ENCODE measurements at places on chromosomes 3 and 15.
A peak's percentile ranks its signal among the peaks of the same experiment; 100 is the strongest.

DNA sequence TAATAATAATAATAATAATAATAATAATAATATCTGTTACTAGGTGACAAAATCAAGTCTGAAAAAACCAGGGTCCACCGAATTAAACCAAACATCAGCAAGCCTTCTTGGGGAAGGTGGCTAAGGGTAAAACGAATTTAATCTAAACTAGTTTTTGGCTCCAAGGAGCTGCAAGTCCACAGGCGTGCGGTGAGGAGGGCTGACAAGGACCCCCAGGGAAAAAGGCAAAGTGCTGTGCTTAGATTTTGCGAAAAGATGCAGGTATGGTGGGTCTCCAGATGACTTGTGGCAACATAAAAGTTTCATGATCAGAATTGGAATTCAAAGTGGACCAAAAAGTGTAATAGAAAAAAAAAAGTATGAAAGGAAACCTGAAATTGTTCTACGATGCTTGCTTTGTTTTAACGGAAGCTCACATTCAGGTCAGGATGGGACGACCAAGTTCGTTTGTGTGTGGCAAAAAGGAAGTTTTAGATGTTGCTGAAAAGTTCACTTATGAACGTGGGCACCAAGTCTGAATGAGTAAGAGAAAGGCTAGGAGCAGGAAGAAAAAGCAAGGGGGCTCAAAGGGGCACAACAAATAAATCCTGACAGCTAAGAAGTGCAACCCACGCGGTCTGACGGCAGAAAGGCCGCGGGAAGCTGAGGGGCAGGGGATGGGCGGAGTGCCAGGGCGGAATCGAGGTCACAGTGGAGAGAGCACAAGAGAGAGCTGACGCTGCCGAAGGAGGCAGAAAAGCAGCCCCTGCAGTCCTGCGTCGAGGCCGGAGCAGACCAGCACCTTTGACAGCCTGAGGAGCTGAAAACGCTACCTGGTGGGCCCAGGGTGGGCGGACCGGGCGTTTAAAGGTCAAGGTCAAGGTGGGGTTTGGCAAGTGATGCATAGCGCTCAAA is 1.1 kb downstream of the WDR82 start:
- peak; percentile 86 for DNase-seq

DNA sequence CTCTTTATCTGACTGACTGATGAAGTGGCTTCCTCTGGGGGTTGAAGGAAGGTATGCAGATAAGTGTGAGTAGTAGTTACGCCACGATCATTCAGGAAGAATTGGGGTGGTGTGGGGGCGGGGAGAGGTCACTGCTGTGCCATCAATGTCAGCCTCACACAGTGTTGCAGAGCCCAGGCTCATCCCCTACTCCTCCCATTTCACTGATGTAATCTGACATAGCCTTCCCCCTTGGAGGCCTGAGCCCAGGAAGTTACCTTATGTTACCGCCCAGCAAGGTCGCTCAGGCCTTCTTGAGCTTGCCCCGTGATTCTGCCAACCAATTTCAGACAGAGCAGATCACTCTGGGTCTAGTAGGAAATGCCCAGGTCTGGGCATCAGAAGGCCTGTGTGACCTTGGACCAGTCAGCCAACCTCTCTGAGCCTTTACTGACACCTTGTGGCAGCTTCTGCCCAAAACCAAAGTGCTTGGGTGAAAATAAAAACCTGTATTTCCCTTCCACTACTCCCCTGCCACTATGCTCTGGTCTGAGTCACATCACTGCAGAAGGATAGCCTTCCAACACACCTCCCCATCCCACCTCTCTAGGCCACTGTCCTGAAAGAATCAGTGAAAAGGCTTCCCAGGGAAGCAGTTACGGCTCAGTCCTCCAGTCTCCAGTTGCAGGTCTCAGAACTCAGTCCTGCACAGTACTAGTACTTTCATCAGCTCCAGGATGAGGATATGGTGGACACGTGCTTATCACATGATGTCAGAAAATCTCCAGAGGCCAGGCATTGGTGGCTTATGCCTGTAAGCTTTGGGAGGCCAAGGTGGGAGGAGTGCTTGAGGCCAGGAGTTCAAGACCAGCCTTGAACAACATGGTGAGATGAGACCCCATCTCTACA is 28.1 kb upstream of the INSYN1 start:
- DNase-seq = no peak

GRCh38 chr3:177353140-177353539 is 155.9 kb upstream of the TBL1XR1 start:
- no peak for DNase-seq

DNA sequence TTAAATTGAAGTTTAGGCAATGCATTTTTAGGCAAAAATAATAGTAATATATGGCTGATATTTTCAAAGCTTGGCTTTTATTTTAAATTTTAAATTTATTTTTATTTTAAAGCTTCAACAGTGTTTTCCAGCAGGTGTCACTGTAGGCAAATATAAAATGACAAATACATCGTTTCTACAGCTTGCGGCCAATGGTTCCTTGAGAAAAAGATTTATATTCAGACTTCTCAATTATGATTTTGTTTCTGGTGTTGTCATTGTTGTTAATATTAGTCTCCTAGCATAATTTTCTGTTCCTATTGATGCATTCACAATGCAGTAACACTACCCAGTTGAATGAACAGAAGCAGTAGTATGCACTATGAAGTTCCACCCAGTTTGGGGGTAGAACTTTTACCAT is 220.7 kb upstream of the DNAJC19 start:
- no peak for DNase-seq

DNA sequence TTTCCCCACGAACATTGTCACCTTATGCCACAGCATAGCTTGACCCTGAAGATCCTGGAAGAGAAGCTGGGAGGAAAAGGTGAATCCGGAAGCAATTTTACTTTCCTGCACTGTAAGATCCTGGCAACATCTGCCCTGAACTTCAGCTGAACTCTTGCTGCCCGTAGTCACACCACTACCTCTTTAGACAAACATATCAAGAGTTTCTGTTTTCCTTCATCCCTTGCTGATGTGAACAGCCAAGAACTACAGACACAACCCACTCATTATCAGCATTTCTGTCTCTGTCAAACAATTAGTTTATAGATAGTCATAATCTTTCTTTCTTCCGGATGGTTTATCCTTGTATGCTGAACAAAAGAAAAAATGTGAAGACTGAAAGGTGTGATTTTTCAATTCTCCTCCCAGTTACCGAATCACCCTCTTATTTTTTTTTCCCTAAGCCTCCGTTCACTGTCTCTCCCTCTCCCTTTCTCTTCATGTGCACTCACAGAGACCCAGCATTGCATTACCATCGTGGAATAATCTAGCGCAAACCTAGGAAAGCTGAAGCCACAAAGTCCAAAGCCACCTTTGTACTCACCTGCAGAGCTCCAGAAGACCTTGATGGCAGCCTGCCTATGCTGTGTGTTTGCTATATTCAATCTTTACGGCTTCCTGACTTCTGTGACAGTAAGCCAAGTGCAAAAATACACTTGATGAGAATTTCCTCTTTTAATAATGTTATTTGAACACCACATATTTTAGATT is 229.2 kb downstream of the CDIN1 start:
- no peak for DNase-seq

DNA sequence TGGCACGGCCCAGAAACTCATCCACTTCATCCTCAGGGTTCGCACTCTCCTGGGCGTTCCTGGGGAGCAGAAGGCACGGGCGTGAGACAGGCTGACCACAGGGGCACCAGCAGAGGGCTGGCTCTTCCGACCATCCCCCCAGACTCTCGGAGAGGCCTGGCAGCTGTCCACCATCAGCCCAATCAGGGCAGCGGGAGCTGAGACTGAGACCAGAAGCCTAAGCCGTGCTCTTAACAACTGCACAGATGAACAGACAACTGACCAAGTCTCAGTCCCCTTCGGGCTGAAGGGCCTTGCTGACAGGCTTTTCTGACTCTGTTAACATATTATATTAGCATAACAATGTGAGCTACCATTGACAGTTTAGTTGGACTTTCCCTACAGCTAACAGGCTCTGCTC is 118.0 kb downstream of the SEC22A start:
- DNase-seq = no peak

DNA sequence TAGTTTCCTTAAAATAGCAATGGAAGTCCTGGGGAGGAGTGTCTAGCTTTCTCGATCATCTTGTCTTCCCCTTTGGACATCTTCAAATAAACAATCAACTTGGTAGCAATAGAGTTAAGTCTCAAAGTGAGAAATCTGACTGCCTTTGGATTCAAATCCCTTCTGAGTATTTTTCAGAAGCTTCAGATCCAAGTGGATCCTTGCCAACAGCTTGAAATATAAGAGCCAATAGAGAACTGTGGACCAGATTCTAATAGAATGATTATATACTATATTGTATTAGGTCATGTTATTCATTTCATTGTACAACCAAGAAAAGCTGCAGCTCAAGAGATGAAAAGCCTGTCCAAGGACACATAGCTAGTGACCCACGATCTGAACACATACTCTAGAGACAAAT is 60.2 kb downstream of the SYNPR start:
- no peak for DNase-seq

DNA sequence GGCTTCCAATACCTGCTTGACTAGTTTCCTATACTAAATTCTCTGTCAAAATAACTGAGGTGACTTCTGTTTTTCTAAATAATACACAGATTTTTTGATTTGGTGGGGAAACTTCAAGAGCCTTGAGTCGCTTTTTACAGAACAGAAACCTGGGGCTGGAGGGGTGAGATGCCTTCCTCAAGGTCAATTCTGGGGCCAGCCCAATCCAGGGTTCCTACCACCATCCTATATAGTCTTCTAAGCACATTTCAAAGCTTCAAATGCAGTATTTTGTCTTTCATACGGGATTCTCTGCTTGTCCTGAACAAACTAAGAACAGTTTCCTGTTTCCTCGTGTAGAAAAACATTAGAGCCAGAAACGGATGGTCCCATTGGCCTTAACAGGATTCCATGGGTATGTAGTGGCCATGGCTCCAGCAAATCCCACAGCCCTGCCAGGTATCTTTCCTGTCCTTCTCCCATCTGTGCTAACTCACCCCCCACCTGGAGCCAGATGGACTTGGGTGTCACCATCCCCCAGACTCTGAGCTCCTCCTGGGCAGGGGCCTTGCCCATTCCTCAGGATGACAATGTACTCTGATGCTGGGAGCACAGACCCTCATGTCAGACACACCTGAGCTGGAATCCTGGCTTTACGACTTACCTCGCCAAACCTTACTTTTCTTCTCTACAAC is 146.9 kb downstream of the KLF13 start:
- DNase-seq = peak; percentile 46

DNA sequence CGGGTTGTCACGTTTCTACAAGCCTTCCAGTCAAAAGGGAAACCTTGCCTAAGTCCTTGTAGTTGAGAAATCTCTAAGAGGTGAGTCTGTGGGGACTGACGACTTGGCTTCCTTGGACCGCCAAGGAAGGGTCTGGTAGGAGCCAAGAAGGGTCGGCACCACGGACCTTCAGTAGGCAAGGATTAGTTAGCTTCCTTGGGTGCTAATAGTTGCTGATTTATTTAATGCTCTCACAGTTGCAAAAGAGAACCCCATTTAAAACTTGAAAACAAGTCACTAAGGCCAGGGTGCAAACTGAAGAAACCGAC is 361 bp upstream of the LCMT2 start:
- no peak for DNase-seq

- no peak for DNase-seq
These were observed 19.1 kb downstream of the IREB2 start for GRCh38 chr15:78457101-78457500.

DNA sequence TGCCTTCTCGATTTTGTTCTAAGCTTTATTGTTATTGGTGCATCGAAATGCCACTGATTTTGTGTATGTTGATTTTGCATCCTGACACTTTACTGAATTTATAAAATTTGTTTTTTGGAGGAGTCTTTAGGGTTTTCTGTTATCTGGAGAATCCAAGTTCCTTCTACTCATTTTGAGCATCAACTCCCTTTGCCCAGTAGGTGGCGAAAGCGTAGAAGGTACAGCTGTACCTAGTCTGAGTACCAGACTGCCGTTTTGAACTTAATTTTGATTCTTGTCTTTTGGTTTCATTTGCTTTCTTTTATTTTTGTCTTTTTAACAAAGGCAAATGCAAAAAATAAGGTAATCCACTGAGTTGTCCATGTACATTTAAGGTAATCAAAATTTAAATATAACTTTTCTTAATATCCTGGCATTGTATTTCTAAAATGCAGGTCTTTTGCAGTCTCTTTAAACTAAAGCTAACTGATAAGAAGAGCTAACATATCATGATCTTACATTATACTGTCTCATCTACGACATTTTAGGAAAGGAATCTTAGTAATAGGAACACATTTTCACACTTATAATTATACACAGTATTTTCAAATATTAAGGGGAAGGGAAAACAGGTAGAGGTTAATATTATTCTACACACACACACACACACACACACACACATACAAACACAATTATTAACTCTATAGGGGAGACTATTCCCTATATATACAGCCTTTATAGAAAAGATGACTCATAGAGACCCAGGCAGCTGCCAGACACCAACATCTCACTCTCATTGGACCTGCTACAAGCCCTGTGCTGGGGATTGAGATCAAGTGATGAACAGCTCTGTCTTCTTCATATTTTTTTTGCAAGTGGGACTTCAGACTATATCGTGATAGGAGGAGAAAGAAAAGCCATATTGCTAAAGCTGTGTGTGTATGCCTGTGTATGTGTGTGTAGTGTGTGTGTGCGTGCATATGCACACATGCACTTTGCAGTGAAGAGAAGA is 71.8 kb downstream of the SYNPR start:
- no peak for DNase-seq

GRCh38 chr3:152834191-152834775 is 648 bp upstream of the P2RY1 start:
- DNase-seq = no peak

GRCh38 chr15:53031469-53031868 is 241.3 kb upstream of the ONECUT1 start:
- DNase-seq = no peak

DNA sequence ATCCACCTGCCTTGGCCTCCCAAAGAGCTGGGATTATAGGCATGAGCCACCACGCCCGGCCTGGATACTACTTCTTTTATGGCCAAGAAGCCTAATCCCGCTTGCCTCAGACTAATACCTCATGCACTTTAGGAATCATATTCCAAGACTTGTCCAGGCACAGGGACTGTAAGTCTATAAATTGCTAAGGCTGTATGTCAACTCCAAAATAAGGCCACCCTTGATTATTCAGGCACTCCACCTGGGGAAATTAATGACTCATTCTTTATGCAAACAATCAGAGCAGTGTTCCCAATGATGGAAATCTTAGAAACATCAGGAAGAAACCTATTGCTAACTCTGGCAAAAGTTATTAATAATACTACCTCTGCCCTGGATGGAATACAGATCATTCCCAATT is 98.4 kb downstream of the ERC2 start:
- DNase-seq = no peak

DNA sequence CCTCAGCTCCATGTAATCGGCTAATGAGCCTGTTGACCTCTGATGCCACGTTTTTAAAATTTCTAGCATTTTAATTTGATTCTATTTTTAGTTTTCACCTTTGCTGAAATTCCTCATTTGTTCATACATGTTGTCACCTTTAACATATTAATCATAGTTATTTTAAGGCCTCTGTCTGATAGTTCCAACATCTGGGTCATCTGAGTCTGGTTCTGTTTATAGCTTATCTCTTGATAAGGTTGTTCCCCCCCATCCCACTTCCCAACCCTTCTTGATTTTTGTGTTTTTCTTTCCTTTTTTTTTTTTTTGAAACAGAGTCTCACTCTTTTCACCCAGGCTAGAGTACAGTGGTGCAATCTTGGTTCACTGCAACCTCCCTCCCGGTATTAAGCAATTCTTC is 36.4 kb downstream of the MAP2K1 start:
- no peak for DNase-seq
